Thoracic aorta (tissue), 2 donors: ENCODE measurements at places on chromosomes 3 and 15.

- no peak for DNase-seq
These were observed 38.2 kb upstream of the SNRK start for GRCh38 chr3:43248185-43248583.

- no peak for DNase-seq
These were observed 3.4 kb downstream of the RNU6-1 start for GRCh38 chr15:67836477-67836876.

GRCh38 chr3:193905541-193906396 is 230.2 kb upstream of the HES1 start:
- DNase-seq, result no peak

DNA sequence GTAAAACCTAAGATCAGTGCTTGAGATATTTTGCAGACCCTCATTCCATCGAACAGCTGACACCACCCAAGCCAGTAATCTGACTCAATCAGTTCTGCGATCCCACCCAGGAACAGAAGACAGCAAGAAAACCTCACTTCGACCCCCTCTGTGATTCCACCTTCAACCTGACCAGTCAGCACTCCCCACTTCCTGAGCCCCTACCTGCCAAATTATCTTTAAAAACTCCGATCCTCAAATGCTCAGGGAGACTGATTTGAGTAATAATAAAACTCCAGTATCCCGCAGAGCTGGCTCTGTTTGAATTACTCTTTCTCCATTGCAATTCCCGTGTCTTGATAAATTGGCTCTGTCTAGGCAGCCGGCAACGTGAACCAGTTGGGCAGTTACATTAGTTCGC is 25.7 kb upstream of the CLDN16 start:
- no peak for DNase-seq

DNA sequence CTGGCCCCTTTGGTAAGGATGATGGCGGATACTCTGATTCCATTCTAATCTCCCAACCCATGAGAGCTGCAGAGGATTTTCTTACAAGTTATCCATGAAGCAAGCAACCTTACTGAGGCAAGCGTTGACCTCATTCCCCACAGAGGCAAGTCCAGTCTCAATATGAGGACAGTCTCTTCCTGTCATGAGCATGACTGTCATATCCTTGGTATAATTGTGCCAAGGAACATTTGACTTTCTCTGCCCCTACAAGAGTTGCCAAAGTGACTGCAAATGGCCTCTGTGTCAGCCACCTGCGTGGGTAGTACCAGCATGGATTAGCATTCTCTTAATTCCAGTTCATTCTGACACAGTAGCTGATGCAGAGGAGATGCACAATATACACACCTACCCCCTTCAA is 71.2 kb upstream of the TMEM158 start:
- DNase-seq, result no peak

DNA sequence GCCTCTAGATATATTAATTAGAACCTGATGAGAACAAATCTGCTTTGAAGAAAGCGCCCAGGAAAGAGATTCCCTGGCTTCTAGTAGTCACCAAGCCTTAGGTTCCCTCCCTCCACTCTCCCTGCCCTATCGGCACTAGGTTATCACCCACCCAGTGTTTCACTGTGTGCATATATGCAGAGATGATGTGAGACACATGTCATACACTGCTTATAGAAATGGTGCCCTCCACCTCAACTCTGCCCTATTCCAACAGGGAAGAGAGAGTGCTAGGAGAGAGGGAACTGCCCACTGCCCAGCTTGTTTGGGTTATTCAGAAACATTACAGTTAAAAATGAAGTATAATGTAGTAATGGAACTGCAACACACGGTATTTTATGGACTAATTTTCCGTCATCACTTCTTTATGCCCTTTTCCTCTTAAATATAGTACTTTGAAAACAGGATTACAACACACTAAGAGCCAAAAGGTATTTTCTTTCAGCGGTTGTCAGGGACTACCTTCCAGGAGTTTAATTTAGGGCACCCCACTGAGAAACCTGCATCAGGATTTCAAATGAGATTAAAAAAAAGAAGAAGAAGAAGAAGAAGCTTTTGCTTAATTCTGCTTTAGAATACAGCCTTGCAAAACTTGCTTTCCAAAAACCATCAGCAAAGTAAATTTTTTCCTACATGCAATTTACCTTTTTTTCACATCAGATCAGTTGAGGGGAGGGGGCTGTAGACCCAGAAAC is 55.3 kb downstream of the MEIS2 start:
- DNase-seq, result no peak

DNA sequence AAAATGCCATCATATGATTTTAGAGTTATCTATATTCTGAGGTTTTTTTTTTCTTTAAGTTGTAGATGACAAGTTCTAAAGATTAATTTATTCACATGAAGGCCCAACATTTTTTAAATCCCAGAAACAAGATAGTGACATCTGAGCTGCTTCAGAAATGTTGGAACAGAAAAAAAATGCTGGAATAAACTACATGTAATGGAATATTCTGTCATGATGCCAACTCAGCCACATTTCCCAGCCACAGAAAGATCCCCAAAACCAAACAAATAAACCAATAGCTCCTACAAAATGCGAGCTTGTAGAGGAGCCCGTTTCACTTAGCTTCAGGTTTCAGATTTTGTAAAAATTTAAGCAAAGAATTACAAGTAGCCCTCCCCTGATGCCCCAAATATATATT is 111.0 kb upstream of the MYO5C start:
- DNase-seq, result no peak

GRCh38 chr3:117995842-117996437 is 1038.7 kb downstream of the IGSF11 start:
- no peak for DNase-seq

- DNase-seq, result no peak
These were observed 40.7 kb upstream of the KBTBD8 start for GRCh38 chr3:66957367-66957766.

DNA sequence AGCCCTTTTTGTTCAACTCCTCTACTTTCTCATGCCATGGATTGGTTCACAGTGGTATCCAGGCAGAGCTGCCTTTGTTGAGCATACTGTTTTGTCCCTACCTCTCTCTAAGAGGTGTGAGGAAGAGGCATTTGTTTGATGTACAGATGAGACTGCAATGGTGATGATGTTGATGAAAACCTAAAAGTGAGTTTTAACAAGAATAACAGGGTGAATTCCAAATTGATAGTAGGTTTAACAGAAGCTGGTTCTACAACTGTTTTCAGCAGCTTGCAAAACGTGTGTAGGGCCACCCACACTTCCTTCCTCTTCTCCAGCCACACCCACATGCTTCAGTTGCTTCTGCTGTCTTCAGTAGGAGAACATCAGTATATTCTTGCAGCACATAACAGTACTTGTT is 10.2 kb downstream of the SNRK start:
- DNase-seq, result no peak

GRCh38 chr3:73586190-73586589 is 38.6 kb downstream of the PDZRN3 start:
- no peak for DNase-seq

DNA sequence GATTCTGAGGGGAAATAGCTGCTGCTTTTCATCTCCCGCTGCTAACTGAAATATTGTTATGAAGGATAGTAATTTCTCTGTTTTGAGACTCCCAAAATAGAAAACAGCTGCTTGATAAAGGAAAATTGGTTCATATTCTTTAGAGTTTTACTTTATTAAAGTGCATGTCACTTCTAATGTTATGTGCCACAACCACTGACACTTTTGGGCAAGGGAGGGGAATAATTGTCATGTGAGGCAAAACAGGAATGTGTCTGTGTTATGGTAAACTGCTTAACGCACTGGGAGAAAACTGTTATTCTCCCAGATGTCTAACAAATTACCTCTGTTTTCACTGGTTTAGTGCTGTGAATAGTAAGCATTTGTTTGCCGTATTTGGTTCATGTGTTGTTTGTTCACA is 201.6 kb downstream of the PDZRN3 start:
- no peak for DNase-seq

DNA sequence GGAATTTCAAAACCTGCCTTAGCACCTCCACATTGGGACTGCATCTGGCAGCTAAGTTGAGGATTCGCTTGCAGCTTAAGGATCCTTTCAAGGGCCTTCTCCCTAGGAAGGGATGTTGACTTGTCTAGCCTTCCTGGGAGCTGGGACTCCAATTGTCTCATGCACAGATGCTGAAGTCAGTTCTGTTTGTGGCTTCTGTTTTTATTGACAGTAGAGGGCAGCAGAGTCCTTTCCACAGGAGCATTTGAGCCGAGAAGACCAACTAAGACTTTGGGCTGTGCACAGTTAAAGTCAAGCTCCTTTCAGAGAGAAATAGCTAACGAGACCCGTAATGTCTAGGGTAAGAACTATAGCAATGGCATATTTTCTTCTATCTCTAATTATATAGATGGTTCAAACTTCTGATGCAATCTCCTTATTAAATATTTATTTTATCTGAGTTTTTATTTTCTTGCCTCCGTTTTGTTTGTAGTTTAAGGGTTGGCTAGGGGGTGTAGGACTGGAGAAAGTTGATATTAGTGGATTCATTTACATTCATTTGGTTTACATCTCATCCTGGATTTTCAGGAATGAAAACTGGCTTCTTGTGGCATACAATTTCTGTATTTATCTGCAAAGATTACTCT is 59.7 kb upstream of the KBTBD8 start:
- no peak for DNase-seq

DNA sequence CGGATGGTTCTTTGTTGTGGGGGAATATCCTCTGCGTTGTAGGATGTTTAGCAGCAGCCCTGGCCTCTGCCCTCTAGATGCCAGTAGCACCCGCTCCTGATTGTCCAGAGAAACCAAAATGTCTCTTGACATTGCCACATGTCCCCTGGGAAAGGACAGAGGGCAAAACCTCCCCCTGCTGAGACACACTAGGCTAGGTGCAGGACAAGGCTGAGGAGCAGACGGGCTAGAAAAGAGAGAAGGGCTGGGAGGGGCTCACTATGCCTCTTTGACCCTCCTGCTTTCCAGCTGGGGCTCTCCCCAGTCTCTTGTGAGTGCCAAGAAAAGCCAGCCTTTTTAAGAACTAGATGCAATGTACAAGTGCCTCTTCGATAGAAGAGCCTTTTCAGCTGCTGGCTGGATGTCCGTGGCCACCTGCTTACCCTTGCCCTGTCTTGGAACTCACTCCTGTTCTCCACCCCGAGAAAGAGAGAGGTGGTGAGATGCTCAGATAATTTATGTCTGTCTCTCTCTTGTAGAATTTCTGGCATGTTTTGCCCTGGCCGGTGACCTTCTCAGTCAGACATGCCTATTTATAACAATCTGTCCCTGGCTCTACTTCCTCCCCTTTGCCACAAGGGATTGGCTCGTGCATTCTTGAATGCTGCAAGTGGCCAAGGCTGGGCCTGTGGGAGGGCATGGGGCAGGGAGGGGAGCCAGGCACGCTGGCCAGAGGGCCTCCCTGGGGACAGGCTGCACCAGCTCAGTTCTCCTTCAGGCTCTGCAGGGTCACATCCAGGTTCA is 142.6 kb downstream of the RPLP1 start:
- DNase-seq, result peak; percentile 65
